ENCODE measurements at places on chromosomes 6 and 20.

DNA sequence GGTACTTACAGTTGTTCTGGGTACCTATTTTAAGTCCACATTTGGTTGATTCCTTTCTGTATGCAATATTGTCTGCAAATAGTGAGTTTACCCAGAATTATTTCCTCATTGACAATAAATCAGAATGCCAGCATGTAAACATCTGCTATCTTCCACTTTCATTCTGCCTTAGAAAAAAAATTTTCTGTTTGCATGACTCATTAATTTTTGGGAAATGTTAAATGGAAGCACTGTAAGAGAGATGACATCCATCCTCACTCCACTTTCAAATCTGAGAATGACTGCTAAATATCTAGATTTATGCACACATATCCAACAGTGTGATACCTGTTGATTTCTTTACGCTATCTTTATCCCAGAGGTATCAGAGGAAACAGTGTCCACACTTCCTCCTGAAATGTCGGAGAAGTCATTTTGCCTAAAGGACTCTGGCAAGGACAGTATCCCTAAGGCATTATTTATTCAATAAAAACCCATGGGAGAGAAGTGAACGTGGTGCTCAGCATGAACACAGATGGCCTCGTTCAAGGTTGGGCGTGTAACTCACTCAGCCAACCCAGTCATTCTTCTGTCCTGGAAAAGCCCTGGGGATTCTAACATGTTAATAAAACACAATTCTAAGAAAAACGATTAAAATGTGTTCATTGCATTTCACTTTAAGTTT lies 780.9 kb downstream of the QKI start:
- no peak for DNase-seq

DNA sequence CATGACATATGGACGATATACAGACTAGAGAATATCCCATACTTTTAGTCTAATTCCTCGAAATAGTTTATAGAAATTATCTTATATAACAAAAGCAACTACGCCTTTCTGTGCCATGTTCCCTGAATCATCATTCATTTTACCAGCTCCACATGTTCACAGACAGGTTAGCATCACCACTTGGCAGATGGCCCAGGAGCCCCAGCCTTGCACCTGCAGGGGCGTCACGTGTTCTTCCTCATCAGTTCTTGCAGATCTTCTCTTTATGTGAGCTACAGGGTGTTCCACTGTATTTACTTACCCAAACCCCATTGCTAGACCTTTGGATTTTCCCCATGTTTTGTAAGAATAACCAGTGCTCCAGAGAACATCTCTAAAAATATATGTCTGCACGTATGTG lies 12.6 kb upstream of the BNIP5 start:
- no peak for DNase-seq

GRCh38 chr6:121688974-121689373 lies 253.5 kb downstream of the GJA1 start:
- DNase-seq: no peak

- DNase-seq: no peak
These were observed 11.8 kb upstream of the FAM184A start for GRCh38 chr6:119090256-119090655.

DNA sequence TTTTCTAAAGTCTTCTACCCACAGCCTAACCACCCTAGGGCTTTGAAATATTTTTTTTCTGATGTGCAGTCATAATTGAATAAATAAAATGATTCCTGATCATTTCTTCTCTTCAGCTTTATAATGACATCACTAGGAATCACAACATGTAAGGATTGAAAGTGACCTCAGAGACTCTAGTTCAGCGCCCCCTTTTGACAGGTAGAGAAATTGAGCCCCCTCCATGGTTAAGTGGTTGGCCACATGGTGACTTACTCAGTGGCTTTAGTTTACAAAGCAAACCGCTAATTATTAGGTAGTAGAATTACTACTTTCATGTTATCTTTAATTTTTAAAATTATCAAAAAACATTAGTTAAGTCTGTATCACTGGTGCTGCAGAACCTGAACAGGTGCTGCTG lies 13.3 kb upstream of the SLC2A12 start:
- no peak for DNase-seq

GRCh38 chr6:4355241-4355640 lies 219.9 kb upstream of the ECI2 start:
- no peak for DNase-seq

GRCh38 chr6:157774153-157775135 lies 48.6 kb upstream of the SNX9 start:
- no peak for DNase-seq

DNA sequence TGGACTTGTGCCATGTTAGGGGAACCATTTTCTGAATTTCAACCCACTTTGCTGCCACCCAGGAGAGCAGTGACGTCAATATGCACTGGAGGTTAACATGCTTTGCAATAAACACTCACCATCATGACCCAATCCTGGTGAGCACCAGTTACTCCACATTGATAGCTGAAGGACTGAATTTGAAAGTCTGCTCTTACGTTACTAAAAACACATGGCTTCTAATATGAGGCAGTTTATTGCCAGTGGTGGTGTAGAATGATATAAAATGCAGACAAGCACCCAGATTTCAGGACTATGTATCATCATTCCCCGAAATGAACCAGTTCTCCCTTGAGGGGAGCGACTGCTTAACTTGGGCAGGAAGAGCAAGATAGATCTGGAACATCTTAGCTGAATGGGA lies 23.8 kb downstream of the RFPL4B start:
- DNase-seq: no peak

- no peak for DNase-seq
These were observed 128.1 kb upstream of the LY86 start for GRCh38 chr6:6460416-6460815.

- DNase-seq: no peak
These were observed 11.0 kb downstream of the SCUBE3 start for GRCh38 chr6:35224720-35225119.

DNA sequence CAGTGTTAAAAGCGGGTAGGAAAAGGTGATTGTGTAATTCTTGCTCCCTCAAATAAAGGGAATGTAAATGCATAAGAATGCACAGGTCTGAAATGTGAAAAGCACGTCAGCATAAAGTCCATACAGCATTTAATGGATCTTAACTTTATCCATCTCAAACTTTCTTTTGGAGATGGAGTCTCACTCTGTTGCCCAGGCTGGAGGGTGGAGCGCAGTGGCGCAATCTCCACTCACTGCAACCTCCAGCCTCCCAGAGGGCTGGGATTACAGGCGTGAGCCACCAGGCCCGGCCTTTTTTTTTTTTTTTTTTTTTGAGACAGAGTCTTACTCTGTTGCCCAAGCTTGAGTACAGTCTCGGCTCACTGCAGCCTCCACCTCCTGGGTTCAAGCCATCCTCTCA lies 33.4 kb downstream of the RNASET2 start:
- no peak for DNase-seq

DNA sequence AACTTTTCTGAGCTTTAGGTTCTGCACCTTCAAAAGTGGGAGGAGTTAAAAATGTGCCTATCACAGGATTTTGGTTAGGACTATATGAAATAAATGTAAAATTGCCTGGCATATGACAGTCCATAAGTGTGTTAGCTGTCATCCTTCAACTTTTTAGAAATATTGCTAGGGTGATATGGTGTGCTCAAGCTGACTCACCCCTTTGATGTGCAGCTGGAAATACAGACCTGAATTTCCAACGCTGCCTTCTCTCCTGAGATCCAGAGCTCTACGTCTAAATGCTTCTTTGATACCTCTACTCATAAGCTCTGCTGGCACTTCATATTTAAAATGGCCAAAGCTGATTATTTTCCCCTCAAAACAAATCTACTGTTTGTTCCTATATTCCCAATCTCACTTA lies 2.7 kb downstream of the SLC35B3 start:
- no peak for DNase-seq

DNA sequence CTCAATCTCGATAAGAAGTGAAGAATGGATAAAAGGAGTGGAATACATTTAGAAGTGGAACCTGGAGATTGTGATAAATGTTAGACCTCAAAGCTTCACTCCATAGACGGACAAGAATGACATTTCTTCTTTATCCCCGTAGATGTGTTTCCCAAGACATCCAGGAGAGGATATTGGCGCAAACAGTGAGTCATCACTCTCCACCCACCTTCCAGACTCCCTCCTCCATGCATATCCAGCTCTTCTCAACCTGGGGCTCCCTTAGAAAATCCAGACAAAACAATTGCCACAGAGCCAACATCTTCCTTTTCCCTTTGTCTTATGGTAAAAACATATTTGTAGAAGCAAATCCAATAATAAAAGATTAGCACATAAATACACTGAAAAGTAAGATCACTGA lies 586.1 kb downstream of the PTPRT start:
- no peak for DNase-seq

DNA sequence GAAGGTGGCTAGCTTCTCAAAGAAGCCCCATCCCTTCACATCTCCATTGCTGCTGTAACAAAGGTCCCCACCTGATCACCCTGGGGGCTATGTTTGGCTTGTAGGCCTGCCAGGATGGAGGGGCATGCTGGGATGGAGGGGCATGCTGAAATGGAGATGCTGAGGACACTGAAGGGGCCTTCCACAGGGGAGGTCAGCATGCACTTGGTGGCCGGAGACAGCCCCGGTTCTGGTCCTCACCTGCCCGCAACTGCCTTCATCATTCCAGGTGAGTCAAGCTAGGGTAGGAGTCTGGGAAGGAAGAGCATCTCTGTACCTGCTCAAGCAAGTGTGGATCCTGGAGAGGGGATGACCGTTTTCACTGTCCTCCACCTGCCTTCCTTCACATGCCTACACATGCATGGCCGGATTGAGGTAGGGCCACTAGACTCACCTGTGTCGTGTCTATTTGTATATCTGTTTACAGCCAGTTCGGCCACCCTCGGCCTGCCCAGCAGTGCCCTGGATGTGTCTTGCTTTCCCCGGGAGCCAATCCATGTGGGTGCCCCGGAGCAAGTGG lies 6.0 kb downstream of the L3MBTL1 start:
- no peak for DNase-seq

- DNase-seq: no peak
These were observed 114.7 kb downstream of the THEMIS start for GRCh38 chr6:127786109-127786508.

DNA sequence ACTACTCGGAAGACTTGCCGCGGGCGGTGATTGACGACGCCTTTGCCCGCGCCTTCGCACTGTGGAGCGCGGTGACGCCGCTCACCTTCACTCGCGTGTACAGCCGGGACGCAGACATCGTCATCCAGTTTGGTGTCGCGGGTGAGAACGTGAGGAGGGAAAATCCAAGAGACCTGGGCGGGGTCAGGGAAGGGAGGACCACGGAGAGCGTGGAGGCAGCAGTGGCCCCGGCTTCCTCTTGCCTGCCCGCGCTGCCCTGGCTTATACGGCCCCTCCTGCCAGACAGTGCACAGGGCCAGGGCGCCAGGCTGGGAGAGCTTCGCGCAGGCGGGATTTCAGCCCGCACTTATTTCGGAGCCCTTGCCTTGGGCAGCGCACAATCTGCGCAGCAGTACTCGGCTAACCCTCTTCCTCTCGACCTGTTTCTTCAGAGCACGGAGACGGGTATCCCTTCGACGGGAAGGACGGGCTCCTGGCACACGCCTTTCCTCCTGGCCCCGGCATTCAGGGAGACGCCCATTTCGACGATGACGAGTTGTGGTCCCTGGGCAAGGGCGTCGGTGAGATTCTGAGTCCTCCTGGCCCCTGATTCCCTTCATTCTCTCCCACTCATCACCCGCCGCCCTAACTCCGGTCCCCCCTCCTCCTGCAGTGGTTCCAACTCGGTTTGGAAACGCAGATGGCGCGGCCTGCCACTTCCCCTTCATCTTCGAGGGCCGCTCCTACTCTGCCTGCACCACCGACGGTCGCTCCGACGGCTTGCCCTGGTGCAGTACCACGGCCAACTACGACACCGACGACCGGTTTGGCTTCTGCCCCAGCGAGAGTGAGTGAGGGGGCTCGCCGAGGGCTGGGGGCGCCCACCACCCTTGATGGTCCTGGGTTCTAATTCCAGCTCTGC lies 2.0 kb downstream of the MMP9 start:
- DNase-seq: no peak

- no peak for DNase-seq
These were observed 148.4 kb downstream of the EYA2 start for GRCh38 chr20:47043086-47043485.
